ENCODE measurements at places on chromosomes 6 and 20.

DNA sequence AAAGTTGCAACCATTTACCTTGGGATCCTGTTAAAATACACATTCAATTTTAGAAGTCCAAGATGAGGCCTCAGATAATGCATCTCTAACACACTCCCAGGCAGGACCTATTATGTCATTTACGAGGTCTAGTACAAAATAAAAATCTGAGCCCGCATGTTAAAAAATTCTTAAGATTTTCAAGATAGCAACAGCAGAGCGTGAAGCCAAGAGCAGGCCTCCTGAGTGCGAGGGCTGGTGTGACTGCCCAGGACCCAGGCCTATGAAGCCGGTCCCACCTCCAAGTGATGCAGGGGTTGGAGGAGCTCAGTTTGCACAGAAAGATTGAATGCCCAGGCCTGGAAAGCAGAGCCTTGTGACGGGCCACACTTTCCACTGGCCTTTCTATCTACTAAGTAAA is 211.1 kb upstream of the KCNQ5 start:
- DNase-seq, result no peak

- DNase-seq, result no peak
Measured at GRCh38 chr6:113586413-113587077, 270.6 kb upstream of the MARCKS start.

DNA sequence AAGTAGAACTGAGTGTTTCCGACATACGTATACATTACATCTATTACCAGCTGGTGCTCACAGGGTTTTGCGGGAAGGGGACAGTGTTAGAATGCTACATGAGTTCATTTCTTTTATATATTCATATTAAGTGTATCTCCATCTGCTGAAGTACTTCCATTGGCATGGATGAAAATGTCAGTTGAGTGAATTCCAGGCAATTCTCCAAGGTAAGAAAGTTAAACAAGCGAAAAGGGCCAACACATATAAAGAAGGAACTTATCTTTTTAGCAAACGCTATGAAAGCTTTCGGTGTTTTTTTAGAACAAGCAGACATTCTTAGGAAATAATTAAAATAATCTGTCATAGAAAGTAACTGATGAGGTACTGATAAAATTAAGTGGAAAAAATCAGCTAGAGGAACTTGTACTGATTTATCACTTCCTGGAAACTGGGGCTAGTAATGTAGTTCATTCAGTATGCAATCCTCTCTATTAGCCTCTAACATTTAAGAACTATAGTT is 34.6 kb downstream of the RNF146 start:
- DNase-seq, result no peak

- no peak for DNase-seq
Measured at GRCh38 chr20:34978092-34978744, 22.6 kb downstream of the MYH7B start.

GRCh38 chr6:133418108-133418507 is 177.0 kb downstream of the EYA4 start:
- no peak for DNase-seq

GRCh38 chr6:52729576-52729975 is 33.7 kb downstream of the GSTA2 start:
- DNase-seq, result no peak

DNA sequence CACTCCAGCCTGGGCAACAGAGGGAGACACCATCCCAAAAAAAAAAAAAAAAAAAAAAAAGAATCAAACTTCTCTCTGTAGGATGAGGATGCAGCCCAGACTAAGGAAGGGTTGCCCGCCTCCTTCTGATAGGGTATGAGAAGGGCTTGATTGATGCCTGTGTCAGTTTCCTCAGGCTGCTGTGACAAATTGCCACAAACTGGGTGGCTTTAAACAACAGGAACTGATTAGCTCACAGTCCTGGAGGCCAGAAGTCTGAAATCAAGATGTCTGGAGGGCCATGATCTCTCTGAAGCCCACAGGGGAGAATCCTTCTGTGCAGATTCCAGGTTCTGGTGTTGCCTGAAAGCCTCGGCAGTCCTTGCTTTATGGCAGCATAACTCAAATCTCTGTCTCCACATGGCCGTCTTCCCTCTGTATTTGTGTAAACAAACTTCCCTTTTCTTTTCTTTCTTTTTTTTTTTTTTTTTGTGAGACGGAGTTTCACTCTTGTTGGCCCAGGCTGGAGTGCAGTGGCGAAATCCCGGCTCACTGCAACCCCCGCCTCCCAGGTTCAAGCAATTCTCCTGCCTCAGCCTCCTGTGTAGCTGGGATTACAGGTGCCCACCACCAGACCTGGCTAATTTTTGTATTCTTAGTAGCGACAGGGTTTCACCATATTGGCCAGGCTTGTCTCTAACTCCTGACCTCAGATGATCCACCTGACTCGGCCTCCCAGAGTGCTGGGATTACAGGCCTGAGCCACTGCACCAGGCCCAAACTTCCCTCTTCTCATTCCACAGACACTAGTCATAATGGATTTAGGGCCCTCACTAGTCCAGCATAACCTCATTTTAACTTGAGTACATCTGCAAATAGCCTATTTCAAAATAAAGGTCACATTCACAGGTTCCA is 11.2 kb upstream of the CDK19 start:
- DNase-seq, result peak; percentile 43

DNA sequence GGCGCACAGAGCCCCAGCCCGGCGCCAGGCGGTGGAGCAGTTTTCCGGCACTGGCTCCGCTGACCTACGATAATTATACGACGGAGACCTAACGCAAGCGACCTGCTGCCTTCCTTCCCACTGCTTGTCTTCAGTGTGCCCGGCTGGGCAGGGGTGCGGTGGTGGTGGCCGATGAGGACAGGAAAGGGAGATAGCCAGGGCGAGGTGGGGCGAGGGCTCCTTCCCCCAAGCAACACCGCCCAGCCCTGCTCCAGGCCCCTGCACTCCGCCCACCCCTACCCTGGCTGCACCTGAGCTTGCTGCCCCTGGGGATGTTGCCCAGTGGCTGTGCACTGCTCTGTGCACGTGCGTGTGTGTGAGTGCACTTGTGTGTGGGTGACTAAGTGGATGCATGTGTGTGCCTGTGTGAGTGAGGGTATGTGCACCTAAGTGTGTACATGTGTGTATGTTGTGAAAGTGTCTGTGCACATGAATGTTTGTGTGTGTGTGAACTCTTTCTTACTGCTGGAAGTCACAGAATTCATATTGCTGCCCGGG is 42.6 kb upstream of the IRF4 start:
- DNase-seq, result no peak

- DNase-seq, result no peak
Measured at GRCh38 chr6:109260126-109260525, 122.1 kb downstream of the CD164 start.

- no peak for DNase-seq
Measured at GRCh38 chr6:15368873-15369272, 123.0 kb downstream of the JARID2 start.

- no peak for DNase-seq
Measured at GRCh38 chr6:103231181-103231580, 1628.5 kb downstream of the HACE1 start.

DNA sequence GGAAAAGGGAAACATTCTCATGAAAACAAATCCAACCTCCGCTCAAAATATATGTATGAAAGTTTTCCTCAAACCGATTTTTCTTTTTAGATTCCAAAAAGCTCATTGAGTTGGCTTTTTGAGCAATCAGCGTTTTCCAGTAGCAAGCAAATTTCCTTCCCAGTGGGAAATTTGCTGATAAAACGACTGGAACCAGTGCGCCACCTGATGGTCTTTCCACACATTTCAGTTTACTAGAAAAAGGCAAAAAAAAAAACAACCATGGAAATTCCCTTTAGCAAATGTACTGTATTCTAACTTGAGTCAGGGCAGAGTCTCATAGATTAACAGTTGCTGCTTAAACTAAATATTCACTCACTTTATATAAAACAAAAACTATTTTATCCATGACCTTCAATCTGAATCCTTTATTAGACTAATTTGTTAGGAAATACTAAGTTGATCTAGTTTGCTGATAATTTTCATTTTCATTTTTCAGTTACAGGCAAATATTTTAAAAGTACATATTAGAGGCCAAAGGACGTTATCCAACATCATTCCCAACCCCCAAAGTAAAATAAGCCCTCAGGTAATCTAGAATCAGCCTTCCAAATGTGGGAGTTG is 271.5 kb downstream of the FOXA2 start:
- DNase-seq, result no peak

- DNase-seq, result no peak
Measured at GRCh38 chr6:71482742-71483141, 194.1 kb downstream of the OGFRL1 start.

DNA sequence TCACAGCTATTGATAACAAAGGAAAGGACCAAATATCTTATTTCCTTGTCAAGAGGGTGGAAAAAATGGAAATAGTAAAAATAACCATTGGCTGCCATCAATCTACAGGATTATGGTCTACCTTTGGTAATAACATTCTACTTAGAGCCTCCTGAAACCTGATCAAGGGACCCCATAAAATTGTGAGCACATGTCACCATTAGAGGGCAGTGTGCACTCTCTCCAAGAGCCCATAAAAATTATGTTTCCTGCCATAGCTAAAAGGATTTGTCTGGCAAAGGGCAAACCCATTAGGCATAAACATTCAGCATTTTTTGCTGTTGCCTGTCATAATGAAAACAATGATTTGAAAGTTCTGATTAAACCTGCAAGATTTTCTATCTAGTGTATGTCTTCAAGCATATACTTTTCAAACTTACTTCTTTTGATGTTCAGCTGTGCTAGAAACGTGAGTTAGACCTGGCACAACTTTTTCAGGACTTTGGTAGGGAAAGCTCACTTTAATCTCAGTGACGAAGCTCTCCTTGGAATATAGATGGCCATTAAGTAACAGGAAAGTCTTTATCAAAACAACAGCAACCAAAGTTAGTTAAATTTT is 120.7 kb upstream of the ZFP64 start:
- DNase-seq, result no peak

- DNase-seq, result peak; percentile 50
Measured at GRCh38 chr6:110999634-111000270, 17.9 kb downstream of the RPF2 start.

DNA sequence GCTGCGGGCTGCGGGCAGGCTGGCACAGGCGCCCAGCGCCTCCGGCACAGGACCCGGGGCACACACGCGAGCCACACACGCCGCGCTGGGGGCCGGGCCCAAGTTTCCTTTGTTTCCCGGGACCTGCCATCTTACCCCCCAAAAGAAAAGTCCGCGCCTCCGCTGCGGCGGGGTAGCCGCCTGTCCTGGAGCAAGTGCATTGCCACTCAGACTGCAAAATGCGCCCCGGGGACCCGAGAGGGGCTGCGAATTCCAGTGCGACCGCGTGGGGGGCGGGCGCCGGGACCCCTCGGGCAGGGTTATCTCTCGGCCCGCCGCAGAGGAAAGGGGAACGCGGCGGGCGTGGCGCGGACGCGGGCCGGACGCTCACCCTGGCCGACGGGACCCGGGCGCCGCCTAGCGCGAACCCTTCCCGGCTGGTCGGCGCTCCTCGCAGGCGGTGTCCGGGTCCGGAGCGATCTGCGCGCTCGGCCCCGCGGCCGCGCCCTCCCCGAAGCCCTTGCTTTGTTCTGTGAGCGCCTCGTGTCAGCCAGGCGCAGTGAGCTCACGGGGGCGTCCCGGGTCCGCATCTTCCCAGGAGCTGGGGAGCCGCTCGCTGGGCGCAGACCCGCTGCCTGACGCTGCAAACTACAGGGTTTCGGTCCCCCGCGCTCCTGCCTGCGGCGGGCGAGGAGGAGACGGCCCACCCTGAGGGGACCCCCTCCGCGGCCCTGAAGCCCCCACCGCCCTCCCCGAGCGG is 639 bp upstream of the CD24 start:
- DNase-seq, result no peak

DNA sequence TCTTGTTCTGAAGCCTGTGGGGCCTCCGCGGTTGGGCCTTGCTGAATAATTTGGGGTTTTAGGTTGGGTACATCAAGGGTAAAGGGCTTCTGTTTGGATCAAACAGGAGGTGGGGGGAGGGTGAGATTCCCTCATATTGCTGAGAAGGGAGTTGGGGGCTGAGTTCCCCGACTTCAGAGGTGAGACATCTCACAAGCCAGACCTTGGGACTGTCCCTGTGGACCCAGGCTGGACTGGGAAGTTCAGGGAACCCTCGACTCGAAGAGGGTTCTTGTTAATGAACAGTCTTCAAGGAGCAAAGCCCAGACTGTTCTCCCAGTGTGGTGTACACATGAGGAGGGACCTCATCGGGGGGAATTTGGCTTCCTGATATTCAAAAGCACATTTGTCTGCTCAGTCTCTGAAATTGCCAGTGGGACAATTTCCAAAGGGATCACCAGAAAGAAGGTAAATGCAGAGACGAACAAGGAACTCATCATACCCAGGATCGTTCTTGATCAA is 118.5 kb downstream of the SYCP2 start:
- DNase-seq, result no peak

DNA sequence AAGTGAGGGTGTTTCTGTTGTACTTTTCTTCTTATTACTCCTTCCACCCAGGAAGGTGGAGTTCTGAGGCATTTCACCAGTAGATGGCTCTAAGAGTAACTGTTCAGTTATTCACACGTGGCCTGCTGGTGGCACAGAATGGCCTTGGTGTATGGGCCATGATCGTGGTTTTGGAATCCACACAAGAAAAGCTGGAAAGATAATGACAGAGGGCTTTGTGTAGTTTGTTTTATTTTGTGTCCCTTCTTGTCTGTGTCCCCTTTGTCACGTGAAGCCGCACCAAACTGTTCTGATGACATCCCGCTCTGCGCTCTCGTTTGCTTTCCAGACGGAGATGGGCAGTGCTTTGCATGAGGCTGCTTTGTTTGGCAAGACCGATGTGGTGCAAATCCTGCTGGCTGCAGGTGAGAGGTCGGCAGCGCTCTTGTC is 93.4 kb downstream of the ANKS1A start:
- DNase-seq, result no peak

DNA sequence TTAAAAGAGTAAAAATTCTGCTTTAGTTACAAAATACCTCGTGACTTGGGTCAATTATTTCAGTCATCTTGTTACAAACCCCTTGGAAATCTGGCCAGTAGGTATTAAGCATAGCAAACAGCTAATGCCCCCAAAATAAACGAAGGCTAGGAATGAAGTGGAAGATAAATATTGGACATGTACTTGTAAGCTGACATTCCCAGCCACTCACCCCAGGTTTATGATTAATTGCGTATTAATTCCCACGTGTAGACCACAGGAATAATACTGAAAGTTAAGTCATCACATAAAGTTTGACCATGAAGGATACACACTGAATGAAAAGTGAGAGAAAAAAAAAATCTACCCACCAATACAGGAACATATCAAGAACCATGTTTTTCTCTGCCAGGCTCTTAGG is 936.5 kb upstream of the ADGRB3 start:
- DNase-seq, result no peak

- DNase-seq, result no peak
Measured at GRCh38 chr6:22601984-22602383, 32.6 kb downstream of the HDGFL1 start.

- no peak for DNase-seq
Measured at GRCh38 chr6:2378891-2379652, 133.7 kb upstream of the GMDS start.

DNA sequence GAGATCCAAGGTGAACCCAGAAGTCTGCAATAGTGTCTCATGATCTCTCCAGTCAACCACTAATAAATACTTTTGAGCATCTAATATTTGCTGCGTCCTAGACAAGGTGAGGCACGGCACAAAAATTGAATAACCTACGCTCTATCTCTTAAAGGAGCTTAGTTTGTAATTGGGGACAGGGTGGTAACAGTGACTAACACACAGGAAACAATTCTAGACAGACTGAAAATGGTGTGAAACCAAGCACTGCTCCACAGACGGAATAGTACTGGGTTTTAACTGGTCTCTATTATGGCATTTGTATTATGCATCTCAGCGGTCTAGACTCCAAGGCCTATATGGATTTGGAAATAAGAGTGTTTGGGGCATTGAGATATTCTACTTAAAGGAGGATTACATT is 120.1 kb downstream of the CLIC5 start:
- DNase-seq, result no peak

- no peak for DNase-seq
Measured at GRCh38 chr6:166201878-166202277, 34.2 kb upstream of the TBXT start.

Data from bone marrow (tissue), 2 donors.